ENCODE measurements at places on chromosomes 11 and 22. TPM values are rescaled to one million over a fixed set of nuclear protein-coding genes. Genes with fewer than 3 reads are reported as not detected.

DNA sequence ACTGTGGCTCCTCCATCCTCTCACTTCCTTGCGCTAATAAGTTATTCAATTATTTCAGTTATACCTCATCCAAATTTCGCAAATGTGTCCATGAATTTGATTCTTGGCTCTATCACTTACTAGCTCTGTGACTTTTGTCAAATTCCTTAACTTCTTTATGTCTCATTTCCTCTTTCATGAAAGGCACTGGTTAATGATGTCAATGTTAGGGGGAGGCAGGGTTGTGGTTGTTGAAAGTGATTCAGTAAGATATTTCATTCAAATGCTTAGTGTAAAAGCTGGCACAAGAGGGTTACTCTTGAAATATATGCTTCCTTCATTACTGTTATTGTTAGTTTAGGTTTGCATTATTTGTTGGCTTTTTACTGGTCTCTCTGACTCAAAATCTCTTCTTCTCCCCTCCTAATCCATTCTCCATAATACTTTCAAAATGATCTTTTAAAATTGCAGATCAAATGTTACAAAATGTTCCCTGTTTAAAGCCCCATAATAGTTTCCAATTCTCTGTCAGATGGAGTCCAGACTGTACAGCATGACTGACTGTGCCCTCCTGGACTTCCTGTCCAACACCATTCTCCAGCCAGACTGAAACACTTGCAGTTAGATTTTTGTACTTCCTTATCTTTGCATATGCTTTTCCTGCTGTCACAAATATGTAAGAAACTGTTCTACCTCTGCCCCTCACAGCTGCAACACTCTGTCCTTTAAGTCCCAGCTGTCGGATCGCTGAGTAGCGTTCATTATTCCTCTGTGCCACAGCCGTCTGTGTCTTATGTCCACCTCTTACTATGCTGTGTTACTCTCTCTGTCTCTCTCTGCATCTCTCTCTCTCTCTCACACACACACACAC, 510.6 kb upstream of the RAG2 start:
- H3K4me1 ChIP-seq: no peaks in the 10 kb centered on the region
- H3K36me3 ChIP-seq: no peaks in the 10 kb centered on the region
- H3K27ac ChIP-seq: no peak overlapping the region
- H3K27me3 ChIP-seq: no peaks in the 10 kb centered on the region

Gene BARX2
- total RNA-seq: not detected

Gene ANO9
- total RNA-seq: 0.11 TPM

Gene BLID
- 0.36 TPM for total RNA-seq

Gene KCNQ1OT1
- 0.33 TPM for total RNA-seq

DNA sequence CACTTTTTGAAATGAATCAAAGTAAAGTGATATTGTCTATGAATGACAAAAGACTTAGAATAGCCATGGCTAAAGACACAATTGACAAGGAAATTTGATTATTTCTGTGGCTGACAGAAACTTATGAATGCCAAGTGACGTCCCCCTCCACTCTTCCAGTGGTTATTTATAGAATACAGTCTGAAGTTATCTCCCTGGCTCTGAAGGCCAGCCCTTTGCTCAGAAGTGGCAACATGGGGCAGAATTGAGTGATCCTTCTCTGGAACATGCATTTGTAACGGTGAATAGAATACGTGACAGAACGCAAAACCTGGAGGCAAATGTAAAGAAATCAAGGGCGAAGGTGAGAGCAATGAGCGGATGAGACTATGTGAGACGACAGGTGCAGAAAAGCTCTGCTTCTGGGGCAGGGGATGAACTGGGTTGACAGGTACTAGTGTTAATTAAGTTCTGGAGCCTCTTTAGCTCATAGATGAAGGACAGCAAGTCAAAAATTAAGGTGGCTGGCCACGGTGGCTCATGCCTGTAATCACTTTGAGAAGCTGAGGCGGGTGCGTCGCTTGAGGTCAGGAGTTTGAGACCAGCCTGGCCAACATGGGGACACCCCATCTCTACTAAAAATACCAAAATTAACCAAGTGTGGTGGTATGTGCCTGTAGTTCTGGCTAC, 585.7 kb upstream of the B3GAT1 start:
- no peaks in the 10 kb centered on the region for H3K36me3 ChIP-seq
- peaks cover 32% of the 10 kb centered on the region for H3K27me3 ChIP-seq
- H3K4me3 ChIP-seq: no peak overlapping the region
- DNase-seq: no peak
- no peak overlapping the region for H3K27ac ChIP-seq
- H3K4me1 ChIP-seq: peaks cover 5% of the 10 kb centered on the region

GRCh38 chr22:26429458-26430286, 612 bp downstream of the ASPHD2 start:
- peaks cover 12% of the 10 kb centered on the region for H3K4me1 ChIP-seq
- no peak overlapping the region for H3K27ac ChIP-seq
- no peaks in the 10 kb centered on the region for H3K36me3 ChIP-seq
- H3K27me3 ChIP-seq: peaks cover 64% of the 10 kb centered on the region

- peaks cover 5% of the 10 kb centered on the region for H3K36me3 ChIP-seq
- no peak overlapping the region for H3K4me3 ChIP-seq
- no peak overlapping the region for H3K27ac ChIP-seq
- no peaks in the 10 kb centered on the region for H3K27me3 ChIP-seq
- no peak for DNase-seq
These were observed 47.1 kb downstream of the BMAL1 start for GRCh38 chr11:13324709-13325108.

GRCh38 chr11:62707277-62707861, at the start of the genes BSCL2 and GNG3:
Gene BSCL2 (minus strand): TSS chr11:62707424. CDS start chr11:62707195, 229 bp downstream.
Gene GNG3 (plus strand): TSS chr11:62707676. CDS start chr11:62708296, 620 bp downstream.
- no peaks in the 10 kb centered on the region for H3K27me3 ChIP-seq
- H3K36me3 ChIP-seq: peaks cover 20% of the 10 kb centered on the region
- H3K4me3 ChIP-seq: peak within 1 kb of the TSS; percentile 76
- H3K4me1 ChIP-seq: peaks cover 57% of the 10 kb centered on the region
- peak within 1 kb of the TSS; percentile 94 for H3K27ac ChIP-seq
- no peak for DNase-seq

- no peaks in the 10 kb centered on the region for H3K27me3 ChIP-seq
- no peaks in the 10 kb centered on the region for H3K36me3 ChIP-seq
- peaks cover 7% of the 10 kb centered on the region for H3K4me1 ChIP-seq
- no peak overlapping the region for H3K4me3 ChIP-seq
- no peak for DNase-seq
These were observed 6.7 kb downstream of the IL18 start for GRCh38 chr11:112156956-112157766.

Gene PNPLA5
- total RNA-seq: not detected

Gene KCTD14
- 0.16 TPM for total RNA-seq

- H3K36me3 ChIP-seq: no peaks in the 10 kb centered on the region
- no peak overlapping the region for H3K4me3 ChIP-seq
- H3K4me1 ChIP-seq: no peaks in the 10 kb centered on the region
- no peak for DNase-seq
- H3K27me3 ChIP-seq: peaks cover 65% of the 10 kb centered on the region
These were observed 934.2 kb downstream of the BRD1 start for GRCh38 chr22:48893288-48894063.

DNA sequence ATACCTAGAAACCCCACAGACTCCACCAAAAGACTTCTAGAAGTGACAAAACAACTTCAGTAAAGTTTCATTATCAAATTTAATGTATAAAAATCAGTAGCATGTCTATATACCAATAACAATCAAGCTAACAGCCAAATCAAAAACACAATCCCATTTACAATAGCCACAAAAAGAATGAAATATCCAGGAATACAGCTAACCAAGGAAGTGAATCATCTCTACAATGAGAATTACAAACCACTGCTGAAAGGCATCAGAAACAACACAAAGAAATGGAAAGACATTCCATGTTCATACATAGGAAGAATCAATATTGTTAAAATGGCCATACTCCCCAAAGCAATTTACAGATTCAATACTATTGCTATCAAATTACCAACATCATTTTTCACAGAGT, 46.0 kb downstream of the PRCP start:
- no peak overlapping the region for H3K4me3 ChIP-seq
- H3K27me3 ChIP-seq: no peaks in the 10 kb centered on the region
- no peak overlapping the region for H3K27ac ChIP-seq
- no peaks in the 10 kb centered on the region for H3K4me1 ChIP-seq
- peaks cover 3% of the 10 kb centered on the region for H3K36me3 ChIP-seq
